ENCODE measurements at places on chromosomes 1 and 21. TPM values are rescaled to one million over a fixed set of nuclear protein-coding genes. Genes with fewer than 3 reads are reported as not detected.

DNA sequence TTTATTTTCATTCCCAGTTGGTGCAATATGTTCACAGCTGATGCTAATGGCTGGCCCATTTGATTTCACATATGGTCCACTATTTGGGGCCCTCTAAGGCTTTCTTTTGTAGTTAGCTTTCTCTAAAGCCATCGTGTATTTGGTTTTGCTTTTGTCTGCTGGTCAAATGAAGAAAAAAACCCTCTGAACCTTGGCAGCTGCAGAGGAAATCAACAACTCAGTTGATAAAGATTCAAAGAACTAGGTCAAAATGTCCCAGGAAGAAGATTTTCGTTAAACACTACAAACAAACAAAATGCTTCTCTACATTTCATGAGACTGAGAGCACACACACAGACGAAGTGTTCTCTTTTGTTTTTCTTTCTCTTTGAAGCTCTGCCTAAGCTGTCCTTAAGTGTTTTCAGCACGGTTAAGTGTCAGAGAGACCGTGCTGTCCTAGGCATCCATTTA is 655.0 kb downstream of the RWDD3 start:
- no peak overlapping the region for H3K27ac ChIP-seq
- H3K4me1 ChIP-seq, result no peaks in the 10 kb centered on the region
- H3K27me3 ChIP-seq, result no peaks in the 10 kb centered on the region
- no peak for DNase-seq

DNA sequence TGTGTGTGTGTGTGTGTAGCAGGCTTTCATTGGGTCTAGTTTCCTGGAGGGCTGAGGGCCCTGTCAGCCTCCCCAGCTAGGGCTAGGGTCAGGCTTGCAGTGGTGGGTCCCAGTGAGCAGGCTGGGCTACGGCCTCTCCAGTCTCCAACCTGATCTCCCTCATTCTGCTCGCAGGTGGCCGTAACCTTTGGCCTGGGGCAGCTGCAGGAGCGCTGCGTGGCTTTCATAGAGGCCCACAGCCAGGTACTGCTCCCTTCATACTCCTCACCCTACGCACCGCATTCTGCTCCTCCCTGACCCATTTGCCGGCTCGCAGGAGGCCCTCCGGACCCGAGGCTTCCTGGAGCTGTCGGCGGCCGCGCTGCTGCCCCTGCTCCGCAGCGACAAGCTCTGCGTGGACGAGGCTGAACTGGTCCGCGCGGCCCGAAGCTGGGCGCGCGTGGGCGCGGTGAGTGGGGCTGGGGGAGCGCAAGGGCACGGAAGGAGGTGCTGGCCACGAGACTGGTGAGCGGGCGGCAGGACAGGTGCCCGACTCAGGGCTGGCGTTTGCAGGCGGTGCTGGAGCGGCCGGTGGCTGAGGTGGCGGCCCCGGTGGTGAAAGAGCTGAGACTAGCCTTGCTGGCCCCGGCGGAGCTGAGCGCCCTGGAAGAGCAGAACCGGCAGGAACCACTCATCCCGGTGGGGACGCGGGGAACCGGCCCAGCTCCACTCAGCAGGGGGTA is 4.7 kb downstream of the BTBD19 start:
- H3K27ac ChIP-seq, result peak overlapping the region; percentile 99
- peaks cover 24% of the 10 kb centered on the region for H3K36me3 ChIP-seq
- H3K4me3 ChIP-seq, result peak overlapping the region; percentile 24
- peaks cover 60% of the 10 kb centered on the region for H3K4me1 ChIP-seq

Gene C1orf52
- total RNA-seq, result 26.8 TPM

DNA sequence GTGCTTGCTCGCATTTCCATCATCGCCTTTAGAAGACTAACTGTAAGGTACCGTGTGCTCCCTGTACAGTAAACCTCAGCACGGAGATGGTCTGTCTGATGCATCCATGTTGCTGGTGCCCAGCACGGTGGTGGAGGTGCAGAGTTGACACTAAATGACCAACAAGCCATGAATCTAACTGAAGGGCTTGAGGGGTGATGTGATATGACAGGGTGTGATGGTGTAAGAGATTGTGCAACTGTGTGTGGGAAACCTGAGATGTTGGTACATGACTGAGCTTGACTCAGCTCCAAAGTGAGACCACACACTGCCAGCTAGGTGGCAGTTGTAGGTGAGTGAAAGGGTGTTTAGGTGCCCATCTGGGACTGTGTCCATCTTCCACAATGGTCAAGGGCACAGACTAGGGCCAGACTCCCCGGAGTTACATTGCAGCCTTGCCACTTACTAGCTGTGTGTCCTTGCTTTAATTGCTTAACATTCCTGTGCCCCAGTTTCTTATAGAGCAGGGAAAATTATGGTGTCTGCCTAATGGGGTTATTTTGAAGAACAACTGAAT is 21.4 kb downstream of the SLC2A1 start:
- H3K4me1 ChIP-seq, result peaks cover 95% of the 10 kb centered on the region
- no peaks in the 10 kb centered on the region for H3K27me3 ChIP-seq
- H3K36me3 ChIP-seq, result peaks cover 82% of the 10 kb centered on the region
- DNase-seq, result peak; percentile 38
- H3K27ac ChIP-seq, result peak overlapping the region; percentile 79

DNA sequence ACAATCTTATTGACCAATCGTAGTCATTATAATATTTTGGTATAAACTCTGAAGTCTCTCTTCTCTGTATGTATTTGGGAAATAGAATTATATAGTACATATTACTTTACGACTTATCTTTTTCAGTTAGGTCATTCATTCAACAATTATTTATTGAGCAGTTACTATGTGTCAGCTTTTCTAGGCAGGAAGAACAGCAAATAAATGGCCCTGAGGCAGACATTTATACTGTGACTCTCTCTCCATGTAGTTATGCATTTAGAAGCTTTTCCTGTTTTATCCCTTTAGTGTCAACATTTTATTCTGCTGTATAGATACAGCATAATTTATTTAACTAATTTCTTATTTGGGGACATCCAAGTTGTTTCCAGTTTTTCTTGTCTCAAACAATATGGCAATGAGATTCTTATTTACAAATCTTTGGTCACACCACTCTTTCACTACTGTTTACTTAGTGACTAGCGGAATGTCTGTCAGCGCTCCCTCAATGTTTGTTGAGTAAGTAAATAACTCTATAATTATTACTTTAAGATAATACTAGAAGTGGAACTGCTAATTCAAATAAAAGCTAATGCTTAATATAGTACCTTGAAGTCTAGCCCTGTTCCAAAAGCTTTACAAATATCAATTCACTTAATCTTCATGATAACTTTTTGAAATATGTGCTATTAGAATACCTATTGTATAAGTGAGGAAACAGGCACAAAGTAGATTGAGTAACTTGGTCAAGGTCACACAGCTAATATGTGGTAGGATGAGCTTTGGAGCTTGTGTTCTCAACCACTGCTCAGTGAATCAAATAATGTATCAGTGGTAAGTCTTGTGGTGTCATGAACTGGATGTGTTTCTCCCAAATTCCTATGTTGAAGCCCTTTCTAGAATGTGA is 465.6 kb downstream of the SIPA1L2 start:
- no peaks in the 10 kb centered on the region for H3K4me1 ChIP-seq
- H3K4me3 ChIP-seq, result no peak overlapping the region
- no peak overlapping the region for H3K27ac ChIP-seq

GRCh38 chr1:87812871-87813577 is 484.3 kb downstream of the LMO4 start:
- peaks cover 6% of the 10 kb centered on the region for H3K27me3 ChIP-seq
- H3K27ac ChIP-seq, result no peak overlapping the region
- no peaks in the 10 kb centered on the region for H3K36me3 ChIP-seq
- no peak for DNase-seq

Gene ERG
- total RNA-seq, result not detected

Gene TNFRSF4
- 142 TPM for total RNA-seq

DNA sequence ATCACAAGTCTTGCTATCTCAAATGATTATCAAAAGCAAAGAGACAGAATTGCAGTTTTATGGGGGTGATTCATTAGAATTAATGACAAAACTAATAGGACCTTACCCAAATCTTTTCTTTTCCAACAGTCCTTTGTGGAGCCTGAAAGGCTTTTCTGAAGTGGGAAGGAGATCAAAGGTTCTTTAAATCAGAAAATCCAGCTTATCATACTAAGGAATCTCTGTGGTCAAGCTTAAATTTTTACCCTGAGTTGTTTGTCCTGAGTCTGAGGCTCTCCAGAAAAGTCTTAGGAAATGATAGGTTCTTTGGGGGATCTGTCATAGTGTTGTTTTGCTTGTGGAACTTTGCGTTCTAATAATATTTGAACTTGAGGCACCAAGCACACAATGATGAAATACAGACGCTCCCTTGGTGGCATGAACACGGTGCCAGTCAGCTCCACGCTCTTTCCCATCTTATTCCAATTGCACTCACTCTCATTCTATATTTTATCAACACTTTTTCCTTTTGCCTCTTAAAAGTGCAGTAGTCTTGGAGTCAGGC is 38.0 kb upstream of the COL24A1 start:
- no peak overlapping the region for H3K4me3 ChIP-seq
- no peaks in the 10 kb centered on the region for H3K4me1 ChIP-seq
